ENCODE measurements at places on chromosomes 6 and 20.

GRCh38 chr6:28252009-28252975, at the start of gene ZKSCAN4:
TSS of gene ZKSCAN4 (minus strand) at chr6:28252269. CDS start at chr6:28251980, 289 bp downstream.
- peak; percentile 87 for DNase-seq

- no peak for DNase-seq
Measured at GRCh38 chr6:89360415-89360999, 8.0 kb upstream of the UBE2J1 start.

DNA sequence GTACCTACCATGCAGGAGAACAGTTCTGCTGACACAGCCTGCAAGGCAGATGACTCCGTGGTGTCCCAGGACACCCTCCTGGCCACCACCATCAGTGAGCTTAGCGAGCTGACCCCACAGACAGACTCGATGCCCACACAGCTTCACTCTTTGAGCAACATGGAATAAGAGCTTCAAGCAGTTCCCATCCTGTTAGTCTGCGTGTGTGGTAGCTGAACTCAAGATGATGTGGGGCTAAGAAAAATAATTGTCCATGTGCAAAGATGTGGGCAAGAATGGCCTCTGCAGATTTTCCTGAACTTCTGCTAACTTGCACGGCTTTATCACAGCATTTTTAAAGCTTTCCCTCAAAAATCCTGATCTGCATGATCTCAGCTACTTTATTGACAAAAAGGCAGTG, 8.3 kb downstream of the GZF1 start:
- DNase-seq, result no peak

DNA sequence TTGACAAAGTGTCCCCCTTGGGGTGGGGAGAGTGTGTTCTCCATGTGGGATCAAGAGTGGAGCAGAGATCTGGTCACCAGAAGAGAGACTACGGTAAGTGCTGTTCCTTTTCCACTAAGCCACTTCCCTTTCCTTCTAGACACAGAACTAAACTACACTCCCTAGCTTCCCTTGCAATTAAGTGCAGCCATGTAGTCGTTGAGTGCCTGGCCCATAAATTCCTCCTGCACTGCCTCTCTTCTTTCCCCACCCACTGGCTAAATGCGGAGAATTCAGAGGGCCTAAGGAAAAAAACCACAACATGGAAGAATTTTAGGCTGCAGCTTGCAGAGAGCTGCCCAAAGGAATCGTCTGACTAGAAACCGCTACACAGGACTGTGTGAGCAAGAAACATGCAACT, 1.5 kb downstream of the WDR27 start:
- DNase-seq, result no peak

DNA sequence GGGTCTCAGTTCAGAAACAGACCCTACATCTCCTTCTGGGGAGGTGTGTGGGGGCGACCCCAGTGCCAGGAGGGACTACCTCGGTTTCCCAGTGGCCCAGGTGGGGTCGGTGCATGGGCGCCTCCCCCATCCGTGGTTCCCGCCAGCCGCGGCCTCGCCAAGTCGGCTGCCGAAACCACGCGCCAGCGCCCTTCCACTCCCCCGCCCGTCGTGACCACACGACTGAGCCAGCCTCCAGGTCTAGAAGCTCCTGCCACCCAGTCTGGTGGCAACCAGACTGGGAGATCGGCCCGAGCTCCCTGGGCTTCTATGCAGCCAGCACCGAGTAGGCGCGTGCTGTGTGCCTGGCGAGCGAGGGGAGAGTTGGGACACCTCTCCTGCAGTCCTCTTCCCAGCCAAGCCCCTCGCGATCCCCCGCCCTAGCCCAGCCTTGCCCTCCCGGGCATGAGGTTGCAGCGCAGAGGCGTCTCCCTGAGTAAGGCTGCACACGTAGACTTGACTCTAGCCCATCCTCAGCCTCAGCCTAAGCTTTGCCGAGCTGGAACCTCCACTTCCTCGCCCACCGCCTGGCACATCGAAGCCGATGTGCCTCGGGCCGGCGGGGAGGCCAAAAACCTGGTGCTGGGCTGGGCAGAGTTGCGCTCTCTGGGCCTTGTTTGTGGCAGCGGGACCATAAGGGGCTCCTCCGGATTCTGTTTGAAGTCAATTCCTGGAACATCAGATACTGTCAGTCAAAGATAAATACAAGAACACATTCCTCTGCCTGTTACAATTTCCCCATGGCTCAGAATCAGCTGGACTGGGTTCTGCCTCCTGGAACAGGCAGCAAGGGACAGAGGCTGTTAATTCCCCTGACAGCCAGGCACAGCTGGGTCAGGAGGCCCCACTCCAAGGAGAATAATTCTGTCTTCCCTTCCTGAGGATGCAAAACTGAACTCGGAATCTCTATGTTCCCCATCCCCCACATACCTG, 1.5 kb upstream of the CPNE5 start:
- no peak for DNase-seq

DNA sequence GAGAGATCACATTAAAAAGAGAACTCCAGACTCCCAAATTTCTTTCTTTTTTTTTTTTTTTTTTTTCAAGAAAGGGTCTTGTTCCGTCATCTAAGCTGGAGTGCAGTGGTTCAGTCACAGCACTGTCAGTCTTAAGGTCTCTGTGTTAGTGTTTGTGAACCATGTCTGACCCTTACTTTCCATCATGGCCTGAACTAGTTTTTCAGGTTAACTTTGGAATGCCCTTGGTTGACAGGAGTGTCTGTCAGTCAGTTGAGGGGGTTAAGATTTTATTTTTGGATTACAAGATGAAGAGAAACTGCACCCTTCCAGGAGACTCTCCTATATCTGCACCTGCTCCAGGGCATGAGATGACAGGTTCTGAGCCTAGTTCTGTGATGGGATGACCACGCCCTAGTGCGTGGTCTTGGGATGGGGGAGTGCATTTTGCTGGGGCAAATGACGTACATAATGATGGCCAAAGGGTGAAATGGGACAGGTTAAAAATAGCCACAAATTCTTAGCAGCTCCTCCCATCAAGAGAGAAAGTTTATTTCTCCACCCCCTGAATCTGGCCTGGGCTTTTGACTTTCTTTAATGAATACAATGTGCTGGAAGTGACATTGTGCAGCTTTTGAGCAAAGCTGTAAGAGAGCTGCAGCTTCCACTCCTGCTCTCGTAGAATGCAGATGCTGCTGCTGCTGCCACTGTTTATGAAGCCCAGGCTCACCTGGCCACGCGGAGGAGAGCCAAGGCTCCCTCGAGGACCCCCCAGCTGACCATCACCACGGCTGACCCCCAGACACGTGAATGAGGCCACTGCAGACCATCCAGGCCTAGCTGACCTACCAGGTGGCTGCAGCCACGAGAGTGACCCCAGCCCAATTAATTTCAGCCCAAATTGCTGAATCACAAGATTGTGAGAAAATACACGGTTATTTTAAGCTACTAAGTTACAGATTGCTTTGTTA, 29.7 kb upstream of the FAM50B start:
- DNase-seq, result no peak

DNA sequence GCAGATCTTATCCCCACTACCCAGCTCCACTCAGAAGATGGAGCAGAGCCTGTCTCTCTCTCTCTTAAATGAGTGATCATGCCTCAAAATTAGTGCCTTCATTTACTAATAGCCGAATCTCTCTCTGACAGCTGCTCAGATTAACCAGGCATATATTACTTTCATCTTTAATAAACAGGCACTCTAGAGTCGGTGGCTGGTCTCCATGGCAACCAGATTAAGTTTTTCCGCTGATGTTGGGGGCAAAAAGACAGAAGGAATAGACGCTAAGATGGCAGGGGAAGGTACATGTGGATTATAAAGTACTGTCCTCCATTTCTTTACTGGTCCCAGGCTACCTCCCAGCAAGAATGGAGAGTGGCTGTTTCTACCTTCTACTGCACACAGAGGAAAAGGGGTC, 121.6 kb downstream of the QRSL1 start:
- DNase-seq, result no peak

GRCh38 chr6:14754751-14755513, 490.9 kb upstream of the JARID2 start:
- no peak for DNase-seq

GRCh38 chr20:58111310-58112016, 117.0 kb downstream of the ANKRD60 start:
- DNase-seq, result no peak

- DNase-seq, result no peak
Measured at GRCh38 chr6:76472858-76473257, 400.4 kb upstream of the IMPG1 start.

GRCh38 chr6:143885116-143885515, 20.8 kb downstream of the ZC2HC1B start:
- DNase-seq, result no peak

DNA sequence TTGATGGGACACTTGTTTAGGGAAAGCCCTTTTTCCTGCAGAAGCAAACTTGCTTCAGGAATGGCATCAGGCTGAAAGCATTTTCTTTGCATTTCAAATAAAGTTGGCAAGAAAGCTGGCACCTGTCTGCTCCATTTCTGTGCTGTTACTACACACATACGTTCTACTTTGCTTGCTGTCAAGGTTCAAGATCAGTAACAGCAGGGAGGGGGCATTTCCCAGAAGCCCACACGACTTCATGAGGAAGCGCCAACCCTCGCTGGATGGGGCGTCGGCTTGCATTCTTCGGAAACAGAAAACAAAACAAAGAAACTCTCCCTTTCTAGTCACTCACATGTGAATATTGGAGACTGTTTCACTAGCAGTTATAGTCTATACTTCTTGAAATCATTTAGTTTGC, 46.4 kb downstream of the AKAP12 start:
- DNase-seq, result no peak

GRCh38 chr6:15184441-15184861, 61.4 kb upstream of the JARID2 start:
- no peak for DNase-seq

GRCh38 chr20:61758564-61759200, 307.0 kb downstream of the TAF4 start:
- no peak for DNase-seq

DNA sequence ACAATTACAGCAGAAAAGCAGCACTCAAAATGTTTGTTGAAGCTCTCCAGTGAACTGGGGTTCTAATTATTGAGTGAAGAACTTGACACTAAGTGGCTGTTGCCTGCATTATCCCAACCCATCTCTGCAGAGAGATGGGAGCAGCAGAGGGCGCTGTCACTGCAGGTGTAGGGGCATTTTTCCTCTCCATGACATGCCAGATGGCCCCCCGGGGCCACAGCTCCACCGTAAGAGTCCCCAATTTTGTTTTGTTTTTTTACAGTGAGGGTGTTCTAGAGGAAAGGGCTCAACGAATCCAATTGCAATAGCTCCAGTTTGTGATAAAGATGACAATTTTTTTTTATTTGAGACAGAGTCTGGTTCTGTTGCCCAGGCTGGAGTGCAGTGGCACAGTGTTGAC, 1.9 kb upstream of the FUCA2 start:
- DNase-seq, result peak; percentile 87

DNA sequence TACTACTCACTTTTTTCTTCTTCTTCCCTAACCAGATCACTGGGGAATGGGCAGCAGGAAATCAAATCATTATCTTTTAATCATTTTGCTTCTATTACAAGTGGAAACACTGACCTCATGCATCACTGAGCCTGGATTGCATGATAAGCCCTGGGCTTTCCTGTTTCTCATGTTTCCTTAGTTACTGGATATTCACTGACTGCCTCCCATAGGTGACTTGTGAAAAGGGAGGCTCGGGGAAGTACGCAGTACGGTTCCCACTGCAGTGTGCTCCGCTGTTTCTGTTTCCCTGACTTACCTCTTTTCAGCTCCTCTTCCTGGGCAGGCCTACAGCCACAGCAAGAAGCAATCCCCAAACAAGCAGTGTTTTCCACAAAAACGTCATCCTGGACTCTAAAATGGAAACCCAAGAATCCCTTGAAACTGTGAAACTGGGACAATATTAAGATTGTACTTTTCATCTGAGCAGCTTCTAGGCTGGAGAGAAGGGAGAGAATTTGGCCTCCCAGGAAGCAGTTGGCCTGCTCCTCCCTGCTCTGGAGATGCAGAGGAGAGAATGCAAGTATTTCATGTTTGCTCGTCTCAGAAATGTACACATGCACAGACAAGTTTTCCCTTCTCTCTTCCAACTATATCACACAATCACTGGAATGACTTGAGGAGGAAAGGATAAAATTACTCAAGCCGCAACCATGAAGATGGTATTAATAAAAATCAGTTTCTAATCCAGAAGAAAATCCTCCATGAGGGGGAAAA, 13.1 kb downstream of the BTNL2 start:
- no peak for DNase-seq

GRCh38 chr6:118536478-118536877, 11.6 kb upstream of the PLN start:
- DNase-seq, result no peak

DNA sequence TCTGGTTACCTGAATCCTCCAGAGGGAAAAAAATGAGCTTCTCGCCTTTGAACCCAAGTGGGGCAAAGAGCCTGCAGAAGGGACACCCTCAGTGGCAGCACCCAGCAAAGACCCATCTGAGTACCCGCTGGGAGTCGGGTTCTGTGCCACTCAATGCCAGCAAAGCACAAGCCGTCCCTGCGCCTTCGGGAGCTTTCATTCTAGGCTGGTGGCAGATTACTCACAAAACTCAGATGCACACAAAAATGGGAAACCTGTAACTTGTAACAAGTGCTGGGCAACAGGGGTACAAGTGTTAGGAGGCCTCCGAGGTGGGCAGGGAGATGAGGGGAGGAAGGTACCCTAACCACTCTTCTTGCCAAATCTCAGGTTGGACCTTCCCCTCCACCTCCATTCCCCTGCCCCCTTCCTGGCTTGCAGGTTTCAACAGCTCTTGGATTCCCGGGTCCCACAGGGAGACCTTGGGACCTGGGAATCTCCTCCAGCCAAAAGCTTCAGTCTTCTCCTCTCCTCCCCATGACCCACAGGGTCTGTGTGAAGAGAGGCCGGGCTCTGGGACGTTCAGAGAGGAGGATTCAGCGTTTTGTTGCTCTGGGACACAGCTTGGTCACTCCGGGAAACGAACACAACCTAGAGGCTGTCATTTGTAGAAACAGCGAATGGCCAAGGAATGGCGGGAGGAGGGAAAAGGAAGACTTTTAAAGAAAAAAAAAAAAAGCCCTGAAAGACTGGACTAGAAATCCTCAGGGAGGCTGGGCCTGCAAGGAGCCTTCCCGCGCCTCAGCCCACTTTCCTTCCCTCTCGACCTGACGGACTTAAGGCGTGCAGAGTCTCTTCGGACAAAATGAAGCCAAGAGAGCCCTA, 1.2 kb upstream of the PARD6B start:
- DNase-seq, result no peak

- peak; percentile 9 for DNase-seq
Measured at GRCh38 chr6:35601331-35602132, 87.2 kb downstream of the FKBP5 start.

DNA sequence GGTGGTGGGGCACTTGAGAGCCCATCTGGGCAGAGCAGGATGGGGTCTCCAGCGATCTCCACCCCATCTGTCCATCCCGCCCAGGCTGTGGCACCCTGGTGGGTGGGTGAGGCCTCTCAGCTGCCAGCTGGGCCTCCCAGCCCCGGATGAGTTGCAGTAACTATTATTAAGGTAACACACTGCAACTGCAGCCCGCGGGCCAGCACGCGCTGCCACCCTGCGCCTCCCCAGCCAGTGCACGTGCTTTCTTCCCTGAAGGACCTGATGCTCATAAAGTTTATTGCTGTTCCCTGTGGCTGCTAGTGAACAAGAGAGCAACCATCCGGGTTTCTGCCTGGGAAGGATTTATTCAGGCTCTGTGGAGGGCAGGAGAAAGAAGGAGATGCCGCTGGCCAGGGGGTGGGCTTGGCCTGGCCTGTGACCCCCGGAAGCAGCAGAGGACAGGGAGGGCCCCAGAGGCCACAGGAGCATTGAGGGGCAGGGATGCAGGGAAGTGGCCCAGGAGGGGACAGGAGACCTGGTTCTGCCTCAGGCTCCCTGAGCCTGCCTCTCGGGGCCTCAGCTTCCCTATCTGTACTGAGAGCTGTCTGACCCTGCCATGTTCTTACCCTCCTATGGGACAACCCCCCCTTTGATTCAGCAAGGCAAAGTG, 1.7 kb downstream of the IP6K3 start:
- DNase-seq, result peak; percentile 59

Data from H1 (cell line).